ENCODE measurements at places on chromosomes 4 and X.

DNA sequence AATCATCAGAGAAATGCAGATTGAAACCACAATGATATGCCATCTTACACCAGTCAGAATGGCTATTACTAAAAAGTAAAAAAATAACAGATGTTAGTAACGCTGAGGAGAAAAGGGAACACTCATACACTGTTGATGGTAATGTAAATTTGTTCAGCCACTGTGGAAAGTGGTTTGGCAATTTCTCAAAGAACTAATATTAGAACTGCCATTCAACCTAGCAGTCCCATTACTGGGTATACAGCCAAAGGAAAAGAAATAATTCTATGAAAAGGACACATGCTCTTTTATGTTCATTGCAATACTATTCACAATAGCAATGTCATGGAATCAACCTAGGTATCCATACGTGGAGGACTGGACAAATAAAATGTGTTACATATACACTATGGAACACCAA, 566.3 kb downstream of the STPG2 start:
- no peak for DNase-seq

- DNase-seq, result no peak
These were observed 4.9 kb downstream of the MBNL3 start for GRCh38 chrX:132483951-132484350.

- peak; percentile 7 for DNase-seq
These were observed 83.9 kb upstream of the SPANXB1 start for GRCh38 chrX:140918398-140919038.

GRCh38 chr4:185582651-185583400, 47.5 kb upstream of the PDLIM3 start:
- DNase-seq, result no peak

DNA sequence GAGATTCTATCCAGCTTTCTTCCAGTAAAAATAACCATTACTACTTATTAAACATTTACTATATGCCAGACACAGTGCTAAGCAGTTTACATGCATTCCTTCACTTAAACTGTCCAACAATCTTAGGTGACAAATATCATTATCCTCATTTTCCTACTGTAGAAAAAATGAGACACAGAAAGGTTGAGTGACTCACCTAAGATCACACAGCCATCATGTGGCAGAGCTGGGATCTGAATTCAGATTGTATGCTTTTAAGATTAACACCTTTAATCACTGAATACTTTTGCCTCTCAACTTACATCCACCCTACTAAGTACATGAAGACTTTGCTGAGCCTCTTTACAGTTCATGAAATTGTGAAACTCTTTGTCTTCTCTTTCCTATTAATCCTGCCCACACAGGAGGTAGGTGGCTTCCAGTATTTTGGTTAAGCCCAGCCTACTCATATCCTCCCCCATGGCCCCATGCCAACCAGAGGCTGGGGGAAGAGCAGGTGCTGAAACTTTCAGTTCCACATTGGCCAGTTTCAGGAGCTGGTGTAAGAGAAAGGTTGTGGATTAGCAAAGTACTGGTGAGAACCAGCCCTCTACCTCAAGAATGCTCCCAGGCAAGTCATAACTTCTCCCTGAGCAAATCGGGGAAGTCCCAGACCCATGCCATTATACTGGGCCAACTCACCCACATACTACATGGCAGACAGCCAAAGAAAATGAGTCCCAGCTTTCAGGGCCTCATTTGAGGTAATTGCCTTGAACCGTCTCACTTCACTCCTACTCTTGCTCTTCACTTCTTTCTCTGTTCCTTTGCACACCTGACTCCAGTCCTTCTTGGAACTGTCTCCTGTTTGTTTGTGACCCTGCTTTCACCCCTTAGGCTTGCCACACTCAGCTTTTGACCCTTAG, 211.1 kb downstream of the GUCY2F start:
- DNase-seq, result peak; percentile 23

GRCh38 chr4:98778206-98778605, 119.8 kb upstream of the TSPAN5 start:
- no peak for DNase-seq

DNA sequence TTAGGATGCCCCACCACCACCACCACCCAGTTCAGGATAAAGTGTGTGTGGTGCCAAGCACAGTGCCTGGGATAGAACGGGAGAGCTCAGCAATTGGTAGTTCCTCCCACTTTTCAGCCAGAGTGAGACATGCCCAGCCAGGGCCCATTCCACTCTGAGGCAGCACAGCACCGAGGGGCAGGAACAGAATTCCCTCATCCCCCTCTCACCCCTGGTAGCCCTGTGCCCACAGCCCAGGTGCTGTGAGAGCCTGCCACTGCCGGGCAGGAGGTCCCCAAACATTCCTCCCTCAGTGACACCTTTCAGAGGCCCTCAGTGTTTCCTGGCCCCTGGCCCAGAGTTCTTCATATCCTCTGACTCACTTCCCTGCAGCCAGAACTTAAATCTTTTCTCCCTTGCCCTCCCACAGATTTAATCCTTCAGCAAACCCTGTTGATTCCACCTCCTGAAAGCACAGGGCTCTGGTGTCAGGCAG, 8.1 kb downstream of the RIPPLY1 start:
- DNase-seq, result no peak

GRCh38 chr4:42806303-42806835, 86.1 kb upstream of the GRXCR1 start:
- DNase-seq, result no peak
